Activated CD4-positive, alpha-beta T cell treated with anti-CD3 and anti-CD28 coated beads, Interleukin-2, amount 10 ng/mL, durations not matched to agents 24 days and 14 days (primary cell): ENCODE measurements at places on chromosomes 2 and 18. TPM values are rescaled to one million over a fixed set of nuclear protein-coding genes. Genes with fewer than 3 reads are reported as not detected.
A peak's percentile ranks its signal among the peaks of the same experiment; 100 is the strongest.

Gene POMC
- total RNA-seq, result 6.9 and 7.2 TPM in 2 replicates

GRCh38 chr18:59967878-59968277 is 68.1 kb downstream of the PMAIP1 start:
- no peak for DNase-seq
- H3K4me1 ChIP-seq, result peaks cover 3% of the 10 kb centered on the region
- no peak overlapping the region for H3K4me3 ChIP-seq
- no peaks in the 10 kb centered on the region for H3K36me3 ChIP-seq

Gene OTOF
- total RNA-seq, result 6.8 and 7.2 TPM in 2 replicates

GRCh38 chr2:190891372-190891771 is 10.8 kb downstream of the GLS start:
- DNase-seq, result no peak
- H3K27me3 ChIP-seq, result no peaks in the 10 kb centered on the region
- H3K4me3 ChIP-seq, result peak overlapping the region; percentile 9
- H3K36me3 ChIP-seq, result peaks cover 38% of the 10 kb centered on the region

DNA sequence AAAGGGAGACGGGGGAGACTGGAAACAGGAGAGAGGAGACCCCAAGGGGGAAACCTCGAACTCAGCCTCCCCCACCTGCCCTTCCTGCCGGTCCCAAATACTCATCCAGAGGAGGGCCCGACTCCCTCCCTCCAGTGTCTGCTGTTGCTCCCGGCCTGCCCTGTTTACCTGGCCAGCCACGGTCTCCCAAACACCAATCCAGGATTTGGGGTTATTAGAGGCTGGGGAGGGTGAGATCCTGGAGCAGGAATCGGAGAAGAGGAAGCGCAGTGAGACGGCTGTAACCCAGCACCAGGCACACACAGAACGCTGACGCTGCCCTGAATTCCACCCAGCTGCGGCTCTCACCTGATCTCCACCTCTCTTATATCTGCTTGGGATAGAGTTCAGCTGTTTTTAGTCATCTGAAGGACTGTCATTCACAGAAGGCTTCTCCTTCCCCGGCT is 213.0 kb downstream of the TNS1 start:
- DNase-seq, result no peak
- peak overlapping the region; percentile 64 for H3K27ac ChIP-seq
- peak overlapping the region; percentile 43 for H3K4me3 ChIP-seq
- no peaks in the 10 kb centered on the region for H3K36me3 ChIP-seq
- no peaks in the 10 kb centered on the region for H3K27me3 ChIP-seq
- H3K4me1 ChIP-seq, result peaks cover 33% of the 10 kb centered on the region

- no peaks in the 10 kb centered on the region for H3K4me1 ChIP-seq
- DNase-seq, result no peak
- H3K27ac ChIP-seq, result no peak overlapping the region
- H3K36me3 ChIP-seq, result no peaks in the 10 kb centered on the region
- H3K4me3 ChIP-seq, result no peak overlapping the region
Measured at GRCh38 chr2:19332503-19332902, 25.9 kb downstream of the OSR1 start.

GRCh38 chr2:223832241-223832903 is 5.0 kb downstream of the AP1S3 start:
- DNase-seq, result no peak
- no peaks in the 10 kb centered on the region for H3K27me3 ChIP-seq
- H3K36me3 ChIP-seq, result peaks cover 6% of the 10 kb centered on the region
- no peak overlapping the region for H3K4me3 ChIP-seq
- no peak overlapping the region for H3K27ac ChIP-seq

GRCh38 chr2:136085453-136086209 is 32.3 kb downstream of the CXCR4 start:
- H3K36me3 ChIP-seq, result no peaks in the 10 kb centered on the region
- H3K4me1 ChIP-seq, result peaks cover 6% of the 10 kb centered on the region
- no peak overlapping the region for H3K27ac ChIP-seq
- H3K27me3 ChIP-seq, result no peaks in the 10 kb centered on the region
- H3K4me3 ChIP-seq, result no peak overlapping the region

Gene SDC1
- 0.63 and 1.1 TPM in 2 replicates for total RNA-seq

- H3K4me3 ChIP-seq, result no peak overlapping the region
- no peak for DNase-seq
- peaks cover 10% of the 10 kb centered on the region for H3K4me1 ChIP-seq
- peaks cover 30% of the 10 kb centered on the region for H3K27me3 ChIP-seq
- no peaks in the 10 kb centered on the region for H3K36me3 ChIP-seq
Measured at GRCh38 chr2:105396254-105397024, 2.4 kb downstream of the FHL2 start.

DNA sequence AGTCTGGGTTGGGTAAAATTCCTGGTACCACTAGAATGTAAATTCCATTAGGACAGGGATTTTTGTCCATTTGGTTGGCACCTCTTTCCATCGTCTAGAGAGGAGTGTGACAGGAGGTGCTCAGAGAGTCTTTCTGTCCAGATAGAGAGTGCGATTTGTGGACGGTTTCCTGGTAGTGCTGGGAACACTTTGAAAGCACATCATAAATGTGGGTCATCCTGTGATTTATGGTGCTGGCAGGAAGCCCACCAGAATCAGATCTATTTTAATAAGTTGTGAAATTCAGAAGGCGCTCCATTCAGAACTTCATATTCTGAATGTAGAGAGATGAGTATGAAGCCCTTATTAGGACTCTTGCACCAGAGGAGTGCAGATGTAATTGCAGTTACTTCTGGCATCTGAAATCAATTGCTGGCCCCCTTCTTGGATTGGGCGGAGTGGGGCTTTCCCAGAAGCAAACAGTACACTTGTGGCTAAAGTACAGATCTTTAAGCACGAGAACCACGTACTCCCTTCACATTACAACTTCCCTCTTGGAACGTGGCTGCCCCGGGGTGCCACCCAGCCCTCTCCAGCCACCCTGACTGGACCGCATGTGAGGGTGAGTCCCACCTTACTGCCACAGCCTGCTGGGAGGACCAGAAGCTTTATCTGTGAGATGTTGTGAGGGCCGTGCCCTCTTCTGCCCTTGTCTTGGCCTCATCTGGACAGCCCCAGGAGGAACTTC is 243.2 kb downstream of the MYO3B start:
- H3K4me1 ChIP-seq, result no peaks in the 10 kb centered on the region
- no peak for DNase-seq
- H3K27me3 ChIP-seq, result peaks cover 13% of the 10 kb centered on the region
- H3K4me3 ChIP-seq, result no peak overlapping the region
- H3K36me3 ChIP-seq, result no peaks in the 10 kb centered on the region
- no peak overlapping the region for H3K27ac ChIP-seq

Gene MRO
- total RNA-seq, result not detected in 2 replicates

Gene DOK1
- total RNA-seq, result 33.8 and 34.2 TPM in 2 replicates

- H3K4me1 ChIP-seq, result no peaks in the 10 kb centered on the region
- H3K4me3 ChIP-seq, result no peak overlapping the region
- no peak overlapping the region for H3K27ac ChIP-seq
Measured at GRCh38 chr2:189506514-189506976, 65.3 kb downstream of the WDR75 start.

Gene OXER1
- total RNA-seq, result 0.19 and 0.43 TPM in 2 replicates
